ENCODE measurements at places on chromosomes 7 and 10.
A peak's percentile ranks its signal among the peaks of the same experiment; 100 is the strongest.

DNA sequence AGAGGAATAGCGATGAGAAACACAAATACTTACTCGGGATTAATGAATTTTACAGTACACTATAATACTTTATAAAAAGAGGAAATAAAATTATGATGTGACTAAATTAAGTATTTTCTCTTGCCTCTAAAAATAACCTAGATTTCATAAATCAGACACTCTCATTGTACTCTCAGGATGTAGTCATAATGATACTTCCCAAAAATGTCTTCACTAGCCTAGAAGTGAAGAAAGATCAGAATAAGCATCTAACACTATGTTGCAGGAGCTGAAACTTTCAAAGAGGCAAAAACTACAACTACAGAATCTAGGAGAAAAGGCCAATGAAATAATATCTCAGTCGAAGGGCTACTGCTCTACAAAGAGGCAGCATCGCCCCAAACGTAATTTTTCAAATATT is 49.4 kb downstream of the DNAJC1 start:
- no peak for DNase-seq

GRCh38 chr7:129295015-129295423 is 70.2 kb downstream of the AHCYL2 start:
- no peak for DNase-seq

GRCh38 chr10:29961351-29961750 is 98.0 kb downstream of the JCAD start:
- no peak for DNase-seq

- DNase-seq = peak; percentile 19
Observed at GRCh38 chr10:14822879-14823755, 14.7 kb downstream of the CDNF start.

- no peak for DNase-seq
Observed at GRCh38 chr10:16698461-16698860, 118.8 kb downstream of the RSU1 start.

DNA sequence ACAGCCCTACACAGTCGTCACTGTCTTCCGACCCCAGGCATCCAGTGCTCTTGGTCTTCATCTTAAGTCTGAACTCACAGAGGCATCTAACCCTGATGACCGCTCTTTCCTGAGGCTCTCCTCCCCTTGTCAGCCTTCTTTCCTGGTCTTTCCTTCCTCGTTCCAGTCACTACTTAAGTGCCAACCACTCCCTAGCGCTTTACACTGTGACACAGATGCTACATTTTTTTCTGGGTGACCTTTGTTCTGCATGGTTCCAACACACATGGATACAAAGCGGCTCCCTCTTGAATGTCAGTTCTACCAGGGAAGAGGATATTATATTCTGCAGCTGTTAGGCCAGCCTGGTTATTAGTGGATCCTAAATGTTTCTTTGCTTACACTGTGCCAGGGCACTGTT is 12.7 kb downstream of the YWHAG start:
- no peak for DNase-seq

DNA sequence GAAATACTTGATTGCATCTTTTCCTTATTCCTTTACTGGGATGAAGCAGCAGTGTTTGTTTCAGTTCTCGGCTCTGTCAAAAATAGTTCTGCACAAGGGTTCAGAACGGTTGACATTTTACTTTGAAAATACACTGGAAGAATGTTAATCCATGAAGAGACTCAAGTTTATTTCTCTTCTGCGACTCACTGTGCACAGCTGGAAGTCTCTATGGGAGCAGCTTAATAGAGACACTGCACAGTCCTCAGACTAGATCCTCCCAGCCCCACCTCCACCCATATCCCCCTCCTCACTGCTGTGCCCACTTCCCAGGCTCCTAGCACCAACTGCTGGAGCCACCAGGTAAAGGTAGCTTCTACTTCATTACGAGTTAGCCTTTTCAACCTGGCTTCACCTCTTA is 517.8 kb downstream of the GRID1 start:
- no peak for DNase-seq

DNA sequence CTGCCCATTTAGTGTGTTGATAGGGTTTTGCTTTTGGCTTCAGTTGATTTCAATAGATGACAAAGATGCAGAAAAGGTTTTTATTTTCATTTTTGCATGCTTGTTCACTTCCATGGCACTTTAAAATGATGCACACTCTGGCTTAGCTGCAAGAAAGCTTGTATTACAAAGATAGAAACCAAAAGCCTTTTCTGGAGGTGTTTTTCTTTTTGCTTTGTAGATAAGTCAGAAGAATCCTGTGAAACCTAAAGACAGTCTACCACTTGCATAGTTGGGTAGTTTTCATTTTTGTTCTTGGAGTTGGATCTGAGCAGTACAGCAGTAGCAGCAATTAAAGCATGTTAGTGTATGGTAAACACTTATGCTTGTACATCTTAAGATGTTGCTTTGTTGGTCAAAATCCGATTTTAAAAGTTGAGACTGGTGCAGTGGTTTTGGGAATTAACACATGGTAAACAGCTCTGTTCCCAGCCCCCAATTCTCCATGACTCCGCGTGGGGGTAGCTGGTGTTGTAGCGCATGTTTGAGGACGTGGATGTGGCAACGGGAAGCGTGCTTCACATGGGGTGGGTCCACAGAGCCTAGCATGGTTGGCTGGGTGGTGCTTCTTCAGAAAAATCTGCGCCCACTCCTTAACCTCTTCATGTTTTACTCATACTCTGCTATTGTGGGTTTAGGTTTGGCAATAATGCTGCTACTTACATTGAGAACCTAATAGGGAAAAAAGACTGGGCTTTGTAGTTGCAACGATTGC is 19.8 kb downstream of the CCNY start:
- peak; percentile 27 for DNase-seq

GRCh38 chr7:101590663-101591435 is 38.2 kb downstream of the MYL10 start:
- no peak for DNase-seq

GRCh38 chr7:118346748-118347147 is 122.2 kb downstream of the ANKRD7 start:
- no peak for DNase-seq

DNA sequence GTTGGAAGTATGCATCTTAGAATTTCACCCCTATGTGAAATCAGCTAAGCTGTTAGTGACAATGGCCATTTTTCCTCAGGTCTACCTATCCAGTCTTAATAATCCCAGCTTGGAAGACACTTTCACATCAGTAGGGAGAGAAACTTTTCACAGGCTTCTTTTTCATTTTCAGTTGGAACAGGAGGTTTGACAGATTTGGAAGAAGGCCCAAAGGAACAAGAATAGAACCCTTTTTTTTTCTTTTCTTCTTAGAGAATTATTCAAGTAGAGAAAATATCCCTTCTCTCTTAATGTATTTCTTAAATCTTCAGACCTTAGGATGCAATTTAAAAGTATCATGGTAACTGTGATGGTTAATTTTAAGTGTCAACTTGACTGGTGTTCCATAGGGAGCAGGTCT is 410.5 kb upstream of the C7orf33 start:
- DNase-seq = no peak

DNA sequence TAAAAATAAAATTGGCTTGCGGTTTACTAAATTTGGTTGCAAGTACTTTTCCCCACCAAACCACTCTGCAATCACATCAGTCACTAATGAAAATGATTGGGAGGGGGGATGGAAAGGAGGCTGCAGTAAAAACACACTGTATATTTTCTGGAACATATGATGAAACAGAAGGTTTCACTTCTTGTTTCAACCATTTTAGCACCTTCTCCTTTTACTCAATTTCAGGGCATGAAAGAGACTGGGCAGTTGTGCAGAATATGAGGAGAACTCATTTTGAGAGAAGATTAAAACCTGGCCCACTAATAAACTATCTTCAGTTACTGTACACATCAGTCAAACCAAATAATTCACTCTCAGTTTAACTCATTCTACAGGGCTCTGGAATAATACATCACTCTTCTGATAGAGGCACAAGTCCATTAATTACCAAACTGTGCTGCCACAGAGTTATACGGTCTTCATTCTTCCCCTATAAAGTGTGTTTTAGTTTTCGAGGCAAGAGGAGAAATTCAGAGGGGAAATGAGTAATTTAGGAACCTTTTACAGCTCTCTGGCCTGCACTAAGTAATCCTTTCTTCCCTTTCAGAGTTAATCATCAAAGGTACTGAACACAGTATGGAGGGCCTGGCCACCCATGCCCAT is 25.5 kb downstream of the JAZF1 start:
- no peak for DNase-seq

DNA sequence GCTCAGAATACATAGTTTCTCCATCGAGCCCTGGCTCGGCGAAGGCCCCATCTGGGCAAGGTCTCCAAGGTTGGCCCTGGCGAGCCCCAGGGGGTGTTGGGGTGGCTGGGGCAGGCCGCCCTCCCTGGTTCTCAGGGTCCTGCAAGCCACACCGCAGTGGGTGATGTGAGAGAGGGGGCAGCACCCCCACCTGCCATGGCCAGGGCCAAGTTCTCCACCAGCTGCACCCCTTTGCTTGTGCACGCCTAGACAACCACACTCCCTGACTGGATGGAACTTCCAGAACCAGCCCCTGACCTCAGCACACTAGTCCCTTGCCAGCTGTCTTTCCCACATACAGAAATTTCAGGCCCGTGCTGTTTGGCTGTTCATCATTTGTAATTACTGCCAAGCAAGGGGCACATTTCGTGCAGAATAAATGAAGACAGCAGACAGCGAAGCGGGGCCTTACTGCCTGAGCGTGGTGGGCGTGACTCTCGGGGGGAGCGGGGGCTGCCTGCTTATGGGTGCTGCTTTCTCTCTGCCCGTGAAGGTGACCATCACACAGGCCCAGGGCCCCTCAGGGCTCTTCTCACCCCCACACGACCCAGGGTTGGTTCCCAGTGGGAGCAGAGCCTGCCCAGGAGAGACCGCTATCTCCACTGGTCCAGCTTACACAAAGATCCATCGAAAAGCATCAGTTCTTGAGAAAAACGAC is 85.9 kb downstream of the ADARB2 start:
- no peak for DNase-seq

DNA sequence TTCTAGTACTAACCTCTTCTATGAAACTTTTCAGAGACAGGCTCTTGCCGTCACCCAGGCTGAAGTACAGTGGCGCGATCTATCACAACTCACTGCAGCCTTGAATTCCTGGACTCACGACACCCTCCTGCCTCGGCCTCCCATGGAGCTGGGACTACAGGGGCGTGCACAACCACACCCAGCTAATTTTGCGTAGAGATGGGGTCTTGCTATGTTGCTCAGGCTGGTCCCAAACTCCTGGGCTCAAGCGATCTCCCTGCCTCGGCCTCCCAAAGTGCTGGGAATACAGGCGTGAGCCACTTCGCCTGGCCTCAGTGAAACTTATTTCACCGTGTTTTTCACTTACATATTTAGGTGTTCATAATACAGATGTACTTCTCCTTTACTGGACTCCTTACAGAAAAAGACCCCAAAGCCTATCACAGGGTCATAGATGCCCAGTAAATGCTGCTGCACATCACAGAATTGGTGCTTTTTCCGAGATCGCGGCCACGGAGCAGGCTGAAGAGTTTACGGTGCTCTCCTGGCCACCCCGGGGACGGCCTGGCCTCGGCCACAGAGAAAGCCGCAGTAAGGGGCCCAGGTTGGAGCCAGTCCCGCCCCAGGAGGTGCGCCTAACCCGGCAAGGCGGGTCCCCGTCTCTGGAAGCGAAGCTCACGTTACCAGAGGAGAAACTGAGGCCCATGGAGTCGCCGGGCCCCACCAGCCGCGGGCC is 595 bp downstream of the TBL2 start:
- DNase-seq = no peak

GRCh38 chr10:121624836-121625486 is 26.7 kb upstream of the FGFR2 start:
- DNase-seq = no peak

DNA sequence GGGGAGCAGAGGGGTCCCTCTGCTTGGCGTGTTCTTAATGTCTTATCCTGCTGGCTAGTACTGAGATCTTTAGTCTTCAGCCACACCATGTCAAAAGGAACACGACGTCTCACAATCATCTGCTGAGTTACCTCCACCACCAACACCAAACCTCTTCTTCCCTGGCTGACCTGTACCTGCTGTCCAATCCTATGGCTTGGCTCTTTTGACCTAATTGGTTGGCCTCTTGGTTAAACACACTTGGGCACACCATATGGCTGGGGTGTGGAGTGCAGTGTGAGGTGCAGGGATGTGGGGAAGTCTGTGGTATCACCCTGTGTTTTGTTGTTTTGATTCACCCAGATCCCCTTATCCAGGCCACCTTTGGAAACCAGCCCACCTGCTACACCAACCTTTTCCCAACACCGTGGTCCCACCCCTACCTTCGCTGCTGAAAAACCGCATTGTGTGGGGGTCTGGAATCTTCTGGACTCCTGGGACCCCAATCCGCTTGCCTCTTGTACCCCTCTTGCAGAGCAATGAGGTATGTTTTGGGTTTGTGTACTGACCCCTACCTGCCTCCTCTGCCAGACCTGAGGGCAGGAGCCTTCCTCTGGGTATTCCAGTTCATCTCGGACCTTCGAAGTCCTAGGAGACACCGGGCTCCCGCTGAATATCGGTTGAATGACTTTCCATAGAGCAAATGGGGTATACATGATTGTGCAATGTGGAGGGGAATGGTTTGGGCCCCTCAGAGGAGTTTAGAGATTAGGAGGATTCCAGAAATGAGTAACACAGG is 2.8 kb upstream of the LBX1 start:
- no peak for DNase-seq

GRCh38 chr10:75764974-75765788 is 333.8 kb downstream of the LRMDA start:
- no peak for DNase-seq

GRCh38 chr7:14892961-14893360 is 9.6 kb downstream of the DGKB start:
- DNase-seq = no peak

- DNase-seq = no peak
Observed at GRCh38 chr10:72852508-72852907, 41.0 kb upstream of the OIT3 start.

GRCh38 chr10:87878664-87879459 is 15.4 kb downstream of the PTEN start:
- no peak for DNase-seq

- DNase-seq = peak; percentile 32
Observed at GRCh38 chr7:151744656-151745638, 132.0 kb downstream of the PRKAG2 start.

DNA sequence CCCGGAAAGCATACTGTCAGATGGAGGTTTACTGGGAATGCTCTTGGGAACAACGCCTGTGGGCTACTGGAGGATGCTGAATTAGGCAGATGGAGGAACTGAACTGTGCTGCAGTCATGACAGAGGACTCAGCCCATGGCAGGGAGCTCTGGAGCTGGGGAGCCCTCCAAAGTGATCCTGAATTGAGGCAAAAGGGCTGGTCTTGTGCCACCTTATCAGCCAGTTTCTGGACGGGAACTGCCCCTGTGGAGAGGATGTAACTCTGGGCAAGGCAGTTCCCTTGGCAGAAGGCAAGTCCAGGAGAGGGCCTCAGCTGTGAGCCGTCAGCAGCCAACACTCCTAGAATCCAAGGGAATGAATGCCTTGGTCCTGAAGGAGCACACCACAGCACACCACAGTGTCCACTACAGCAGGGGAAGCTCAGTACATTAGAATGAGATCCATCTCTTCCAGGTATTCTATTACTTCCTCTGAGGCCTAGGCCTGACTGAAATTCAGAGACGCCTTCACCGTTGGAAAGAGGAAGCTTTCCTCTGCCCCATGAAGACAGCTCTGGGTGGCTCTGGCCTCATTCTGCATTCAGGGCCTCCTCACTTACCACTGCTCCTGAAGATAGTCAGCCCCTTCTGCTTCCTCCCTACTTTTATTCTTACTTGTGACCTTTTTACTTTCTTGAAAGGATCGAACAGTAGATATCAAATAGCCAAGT is 139.6 kb upstream of the GPR26 start:
- no peak for DNase-seq

GRCh38 chr10:63055705-63056104 is 77.4 kb upstream of the NRBF2 start:
- DNase-seq = no peak

- DNase-seq = no peak
Observed at GRCh38 chr10:98295907-98296306, 27.9 kb upstream of the LOXL4 start.

GRCh38 chr7:141359262-141359661 is 191.9 kb upstream of the AGK start:
- DNase-seq = no peak

Measured in stimulated activated naive CD4-positive, alpha-beta T cell treated with Interleukin-2 at 50 U/mL for 16 hours (primary cell).